ENCODE measurements at places on chromosomes 1 and 21.

DNA sequence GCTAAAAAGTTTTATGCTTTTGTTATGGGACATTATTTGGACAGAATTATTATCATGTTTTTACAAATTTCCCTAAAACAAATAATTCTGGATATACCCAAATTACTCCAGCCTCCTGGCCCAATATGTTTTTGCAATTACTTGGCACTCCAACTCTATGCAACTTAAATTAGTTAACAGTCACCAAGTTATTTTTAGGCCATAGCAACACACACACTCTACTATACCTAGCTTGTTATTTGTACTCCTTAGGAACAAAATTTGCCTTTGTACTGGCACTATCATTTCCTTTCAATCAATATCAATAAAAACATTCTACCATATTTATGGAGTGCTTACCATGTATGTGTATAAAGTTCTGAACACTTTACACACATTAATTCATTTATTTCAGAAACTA lies 7.7 kb downstream of the DUSP10 start:
- no peak for DNase-seq

DNA sequence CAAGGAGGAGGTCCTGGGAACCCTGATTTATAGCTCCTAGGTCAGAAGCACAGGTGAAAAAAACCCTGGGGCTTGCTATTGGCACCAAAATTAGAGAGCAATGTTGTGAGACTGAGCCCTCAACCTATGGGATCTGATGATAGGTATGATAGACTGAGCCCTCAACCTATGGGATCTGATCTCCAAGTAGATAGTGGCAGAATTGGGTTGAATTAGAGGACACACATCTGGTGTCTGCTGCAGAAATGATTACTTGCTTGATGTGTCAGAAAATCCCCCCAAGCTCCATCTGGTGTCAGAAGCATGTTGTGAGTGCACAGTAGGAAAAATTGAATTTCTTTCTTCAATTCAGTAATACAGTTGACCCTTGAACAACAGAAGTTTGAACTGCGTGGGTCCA lies 62.4 kb downstream of the MAP3K21 start:
- DNase-seq: no peak

DNA sequence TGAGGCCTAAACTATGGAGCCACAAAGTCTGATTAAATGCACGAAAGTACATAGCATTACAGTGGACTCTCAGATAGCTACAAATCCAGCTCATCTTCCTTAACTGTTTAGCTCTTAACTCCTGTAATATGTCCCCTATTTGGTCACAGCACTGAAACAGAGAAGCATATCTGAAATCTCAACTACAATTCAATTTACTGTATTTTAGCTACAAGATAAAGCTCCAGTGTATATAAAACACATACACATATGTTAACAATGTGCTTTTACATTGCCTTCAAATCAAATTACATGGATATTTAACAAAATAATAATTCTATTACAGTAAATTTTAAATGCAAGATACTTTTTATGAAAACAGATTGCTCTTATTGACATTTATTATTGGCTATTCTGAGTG lies 849.3 kb upstream of the PRMT6 start:
- no peak for DNase-seq

GRCh38 chr21:43639470-43640353 lies 19.6 kb downstream of the HSF2BP start:
- no peak for DNase-seq

GRCh38 chr1:44296806-44297205 lies 58.3 kb downstream of the ERI3 start:
- DNase-seq: no peak

DNA sequence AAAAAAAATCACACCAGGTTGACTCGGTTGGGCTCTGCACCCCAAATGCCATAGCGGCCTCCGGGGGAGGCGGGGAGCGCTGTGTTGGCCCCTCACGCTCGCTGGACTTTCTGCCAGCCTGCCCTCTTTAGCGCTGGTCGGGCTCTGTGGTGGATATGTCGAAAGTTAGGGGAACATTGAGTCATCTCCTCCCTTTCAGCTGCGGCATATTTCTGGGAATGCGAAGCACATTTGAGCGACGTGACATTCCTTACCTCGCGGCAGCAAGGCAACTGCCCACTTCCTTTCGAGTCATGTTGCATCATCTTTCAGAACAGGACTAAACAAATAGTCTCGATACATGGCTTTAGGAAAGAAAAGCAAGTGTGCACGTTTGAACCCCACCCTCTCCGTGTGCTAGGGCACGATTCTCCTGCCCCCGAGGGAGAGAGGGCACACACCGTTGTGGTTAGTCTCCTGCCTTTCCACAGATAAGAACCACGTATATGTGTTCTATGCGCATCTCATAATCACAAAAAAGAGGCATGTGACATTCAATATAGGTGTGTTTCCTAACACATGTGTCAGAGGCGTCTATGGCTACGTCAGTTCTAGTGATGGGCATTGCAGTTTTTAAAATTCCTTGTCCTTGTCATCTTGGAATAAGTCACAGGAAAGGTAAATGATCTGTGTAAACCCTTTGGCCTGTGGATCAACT lies 105.9 kb upstream of the SLC45A1 start:
- no peak for DNase-seq

DNA sequence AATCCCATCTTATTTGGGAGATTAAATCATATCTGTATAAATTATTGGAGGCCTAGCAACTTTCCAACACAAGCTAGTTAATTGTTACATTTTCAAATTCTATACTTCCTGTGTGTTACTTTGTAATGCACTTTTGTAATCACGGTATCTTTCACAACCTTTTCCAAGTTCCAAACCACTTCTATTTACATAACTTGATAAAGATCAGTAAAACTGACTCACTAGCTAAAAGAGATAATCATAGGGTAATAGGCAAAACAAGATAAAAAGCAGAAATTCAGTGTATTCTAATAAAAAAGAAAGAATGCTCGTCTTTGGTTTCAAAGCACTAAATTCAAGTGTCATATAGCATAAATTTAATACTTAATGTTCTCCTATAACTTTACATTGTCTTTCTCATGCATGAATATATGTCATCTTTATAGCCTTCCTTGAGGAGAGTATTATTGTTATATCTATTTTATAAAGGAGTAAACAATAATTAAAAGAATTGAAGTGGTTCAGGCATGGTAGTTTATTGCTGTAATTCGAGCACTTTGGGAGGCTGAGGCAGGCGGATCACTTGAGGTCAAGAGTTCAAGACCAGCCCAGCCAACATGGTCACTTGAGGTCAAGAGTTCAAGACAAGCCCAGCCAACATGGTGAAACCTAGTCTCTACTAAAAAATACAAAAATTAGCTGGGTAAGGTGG lies 66.4 kb downstream of the RGS13 start:
- DNase-seq: no peak

DNA sequence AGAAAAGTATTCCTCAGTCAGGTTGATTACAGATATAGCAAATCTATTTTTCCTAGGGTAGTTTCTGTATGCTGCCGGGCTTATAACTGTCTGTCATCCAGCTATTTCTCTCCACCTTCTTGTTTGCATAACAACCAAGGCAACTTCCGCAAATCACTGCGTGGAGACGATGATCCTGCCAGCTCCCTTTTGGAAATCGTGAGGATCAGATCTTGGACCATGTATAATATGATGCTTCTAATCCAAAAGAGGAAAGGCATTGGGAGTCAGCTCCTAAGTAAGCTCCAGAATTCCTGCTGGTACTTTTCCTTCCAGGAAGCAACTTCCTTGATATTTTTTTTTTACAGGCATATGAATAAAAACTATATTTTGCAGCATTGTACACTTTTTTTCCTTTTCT lies 445 bp upstream of the RGS4 start:
- no peak for DNase-seq

DNA sequence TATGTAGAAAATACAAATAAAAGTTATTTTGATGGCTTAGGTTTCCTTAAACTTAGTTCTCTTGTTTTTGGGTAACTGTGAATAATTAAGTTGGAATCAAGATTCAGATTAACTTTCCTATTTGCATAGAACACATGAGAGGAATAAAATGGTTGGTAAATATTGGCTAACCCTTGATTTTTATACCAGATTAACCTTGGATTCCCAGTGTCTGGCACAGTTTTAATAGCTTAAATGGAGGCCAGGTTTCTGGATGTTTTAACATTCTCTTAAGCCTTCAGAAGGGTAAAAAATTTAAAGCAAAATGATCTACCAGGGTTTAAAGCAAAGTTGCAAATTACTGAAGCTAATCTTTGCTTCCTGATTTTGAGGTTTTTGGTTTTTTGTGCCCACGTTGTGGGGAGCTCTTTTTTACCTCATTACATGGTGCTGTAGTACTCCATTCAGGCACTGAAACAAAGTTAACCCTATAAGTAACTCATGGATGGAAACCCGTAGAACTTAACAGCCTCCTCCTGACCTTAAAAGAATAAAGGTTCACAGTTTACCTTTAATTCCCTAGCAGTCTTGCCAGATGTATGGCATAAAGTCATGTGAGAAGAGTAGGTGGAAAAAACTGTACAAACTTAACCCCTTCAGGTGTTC lies 8.4 kb upstream of the SPATA1 start:
- no peak for DNase-seq

GRCh38 chr1:167821969-167822685 lies 91.8 kb downstream of the ADCY10 start:
- DNase-seq: no peak

- DNase-seq: no peak
Observed at GRCh38 chr1:244052016-244052727, 1.1 kb downstream of the ZBTB18 start.

GRCh38 chr1:246153796-246154212 lies 353.3 kb downstream of the SMYD3 start:
- DNase-seq: no peak
